ENCODE measurements at places on chromosomes 5 and 9. TPM values are rescaled to one million over a fixed set of nuclear protein-coding genes. Genes with fewer than 3 reads are reported as not detected.

The OLFML2A gene
- 31.4 TPM for total RNA-seq

The RASEF gene
- total RNA-seq, result 6.7 TPM

The ARHGEF37 gene
- 2.4 TPM for total RNA-seq

The IFNA2 gene
- not detected for total RNA-seq

The PTGDS gene
- 1.4 TPM for total RNA-seq

The ARHGAP26 gene
- total RNA-seq, result 8.2 TPM

The ZNF782 gene
- 2.4 TPM for total RNA-seq

The OTULINL gene
- 26.3 TPM for total RNA-seq

The PCDHA3 gene
- total RNA-seq, result 1.0 TPM

The ARSI gene
- 30.6 TPM for total RNA-seq

The MOB3B gene
- 11.9 TPM for total RNA-seq

The CD72 gene
- total RNA-seq, result 0.22 TPM

The TXNDC15 gene
- total RNA-seq, result 46.7 TPM

The BAG1 gene
- 127 TPM for total RNA-seq

The CKMT2 gene
- total RNA-seq, result not detected

The CYSRT1 gene
- total RNA-seq, result 5.0 TPM
